ENCODE measurements at places on chromosomes 1 and 21. TPM values are rescaled to one million over a fixed set of nuclear protein-coding genes. Genes with fewer than 3 reads are reported as not detected.

Gene CD244
- not detected for total RNA-seq

Gene OR4F16
- total RNA-seq = not detected

Gene CFAP74
- total RNA-seq = not detected

Gene AMY1C
- not detected for total RNA-seq

GRCh38 chr1:63612564-63612963 is 19.4 kb downstream of the PGM1 start:
- no peak for DNase-seq

GRCh38 chr1:17315542-17316130 is 7.6 kb downstream of the PADI4 start:
- no peak for DNase-seq

- no peak for DNase-seq
These were observed 144.8 kb downstream of the ETS2 start for GRCh38 chr21:38950435-38951094.

Measured in osteocyte (in vitro differentiated cells).